ENCODE measurements at places on chromosomes 7 and 10. TPM values are rescaled to one million over a fixed set of nuclear protein-coding genes. Genes with fewer than 3 reads are reported as not detected.

HTR5A gene
- 0.96 TPM for total RNA-seq

TBC1D12 gene
- 44.5 TPM for total RNA-seq

ACTL6B gene
- not detected for total RNA-seq

ABCF2 gene
- 12.8 TPM for total RNA-seq

GRCh38 chr10:65769828-65770227, 1156.0 kb upstream of the LRRTM3 start:
- DNase-seq: no peak

DNA sequence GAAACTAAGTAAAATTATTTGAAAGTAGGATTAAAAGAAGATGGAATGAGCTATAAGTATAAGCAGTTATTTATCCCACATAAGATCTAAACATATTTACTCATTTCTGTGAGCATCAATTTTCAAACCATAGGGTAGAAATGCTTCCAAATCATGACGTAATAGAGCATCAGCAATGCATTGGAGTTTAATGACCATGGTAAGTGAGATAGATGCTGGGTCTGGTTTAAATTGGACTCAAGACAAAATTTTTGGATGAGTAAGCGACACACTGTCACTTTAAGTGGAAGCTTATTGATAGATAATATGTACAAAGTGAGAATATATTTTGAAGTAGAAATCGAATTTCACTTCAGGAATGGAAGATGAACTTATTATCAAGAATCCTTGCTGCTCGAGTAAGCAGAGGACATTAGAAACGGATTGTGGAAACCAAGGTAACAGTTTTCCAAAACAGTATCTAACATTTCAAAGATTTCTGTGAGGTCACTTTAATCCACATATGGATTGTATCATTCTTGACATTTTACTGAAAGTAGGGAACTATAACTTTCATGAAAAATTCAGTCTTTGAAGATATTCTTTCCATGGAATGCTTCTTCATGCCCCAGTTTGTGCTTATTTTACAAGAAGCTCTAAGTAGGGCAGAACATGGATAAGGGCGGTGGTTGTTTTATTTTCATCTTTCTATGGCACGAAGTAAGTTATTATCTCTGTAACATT, 85.8 kb downstream of the AGMO start:
- DNase-seq: peak; percentile 83

DNMBP gene
- 37.6 TPM for total RNA-seq

DNA sequence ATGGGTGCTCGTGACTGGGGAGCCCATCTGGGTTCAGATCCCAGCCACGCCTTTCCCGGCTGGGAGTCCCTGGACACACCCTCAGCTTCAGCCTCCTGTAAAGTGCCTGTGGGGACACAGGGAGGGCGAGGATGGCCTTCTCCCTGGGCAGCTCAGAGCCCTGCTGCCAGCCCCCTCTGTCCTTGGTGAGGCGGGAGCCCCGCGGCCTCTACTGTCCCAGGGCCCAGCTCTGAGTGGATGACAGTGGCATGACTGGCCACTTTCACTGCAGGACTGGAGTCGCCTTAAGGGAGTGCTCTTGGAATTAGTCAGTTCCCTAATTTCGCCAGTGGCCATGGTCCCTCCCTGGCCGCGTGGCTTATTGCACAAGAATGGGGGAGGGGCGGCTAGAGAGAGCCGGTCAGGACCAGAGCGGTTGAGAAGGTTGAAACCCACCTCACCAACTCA, 4.6 kb downstream of the BRI3 start:
- no peak for DNase-seq

- DNase-seq: peak; percentile 81
These were observed 69.0 kb downstream of the CREB5 start for GRCh38 chr7:28481091-28481926.

DNA sequence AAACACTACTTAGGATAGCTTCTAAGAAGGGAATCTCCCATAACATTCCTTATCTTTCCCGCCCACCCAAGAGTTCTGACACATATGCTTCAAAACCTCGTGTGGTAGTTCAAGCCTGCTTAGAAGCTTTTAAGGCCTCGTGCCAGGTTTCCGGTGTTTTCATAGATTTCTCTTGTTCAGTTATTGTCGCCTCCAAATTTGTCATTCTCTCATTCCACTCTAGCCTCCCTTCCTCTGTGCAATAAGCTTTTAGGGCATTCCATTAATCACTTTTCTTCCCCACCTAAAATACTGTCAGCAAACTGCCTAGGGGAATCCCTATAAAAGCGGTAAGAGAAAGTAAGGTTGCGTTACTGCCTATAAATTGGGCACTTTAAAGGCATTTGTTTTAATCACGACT, 718 bp upstream of the BPGM start:
- no peak for DNase-seq

DNA sequence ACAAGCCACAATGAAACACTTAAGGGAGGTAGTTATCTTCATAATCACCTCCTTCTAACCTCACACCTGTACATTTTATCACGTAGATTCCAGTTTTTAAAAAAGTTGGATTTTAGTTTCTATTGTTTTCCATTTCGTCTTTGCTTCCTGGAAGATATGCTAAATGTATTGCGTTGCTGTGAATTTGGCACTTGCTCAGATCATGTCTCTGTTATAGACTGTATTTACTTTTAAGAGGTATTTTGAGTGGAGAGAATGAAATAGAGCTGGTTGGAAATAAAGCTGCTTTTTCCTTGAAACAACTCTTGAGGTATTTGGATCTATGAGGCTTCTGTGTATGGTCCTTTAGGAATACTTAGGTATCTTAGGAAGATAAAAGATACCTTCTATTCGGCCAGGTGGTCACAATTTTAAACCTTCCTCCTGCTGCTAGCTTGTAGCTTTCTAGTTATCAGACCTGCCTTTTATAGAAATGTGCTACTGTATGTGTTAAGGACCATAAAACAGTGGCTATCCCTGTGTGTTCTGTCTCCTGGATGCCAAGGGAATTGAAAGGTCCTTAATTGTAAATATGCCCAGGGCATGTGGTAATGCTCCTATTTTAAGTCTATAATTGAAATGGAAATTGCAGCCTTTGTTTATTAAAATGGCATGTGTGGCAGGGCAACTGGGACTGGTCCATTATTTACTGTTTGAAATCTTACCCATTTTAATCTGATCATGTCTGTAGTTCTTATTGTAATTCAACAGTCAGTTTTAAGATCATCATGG, 147.7 kb downstream of the SND1 start:
- no peak for DNase-seq

DNA sequence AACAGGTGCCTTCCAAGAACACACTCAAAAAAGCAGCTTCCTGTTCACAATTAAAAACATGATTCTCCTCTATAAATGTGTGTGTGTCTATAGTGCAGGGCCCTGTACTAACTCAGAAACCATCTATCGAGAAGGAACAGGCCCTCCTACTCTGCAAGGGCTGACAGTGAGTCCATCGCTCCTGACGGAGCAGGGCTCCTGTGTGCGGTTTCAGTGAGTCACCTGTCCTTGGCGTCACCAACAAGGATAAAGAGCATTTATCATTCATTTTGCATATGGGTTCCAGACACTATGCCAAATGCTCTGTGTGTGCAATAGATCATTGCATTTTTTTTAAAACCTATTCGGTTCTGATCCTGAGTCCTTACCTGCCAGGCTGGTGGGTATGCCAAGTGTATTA, 63.7 kb downstream of the TACC2 start:
- no peak for DNase-seq

- peak; percentile 9 for DNase-seq
These were observed 235.1 kb downstream of the SEMA3E start for GRCh38 chr7:83413831-83414230.

RELN gene
- total RNA-seq: 1.2 TPM

GPR22 gene
- total RNA-seq: 7.0 TPM

DNA sequence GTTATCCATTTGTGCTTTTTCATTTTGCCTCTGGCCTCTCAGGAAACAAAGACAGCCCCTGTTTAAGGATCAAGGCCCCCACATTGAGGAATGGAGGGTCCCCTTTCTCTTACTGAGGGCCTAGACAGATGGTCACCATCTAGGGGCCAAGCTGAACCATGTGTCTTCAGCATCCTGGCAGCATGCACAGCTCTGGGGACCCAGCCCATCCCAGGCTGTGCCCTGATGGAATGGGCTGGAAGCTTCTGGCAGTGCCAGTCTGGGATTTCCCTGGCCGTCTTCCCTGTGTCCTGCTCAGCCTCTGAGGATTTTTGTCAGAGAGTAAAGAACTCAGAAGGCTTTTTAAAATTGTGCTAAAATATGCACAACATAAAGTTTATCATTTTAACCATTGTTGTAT, 116.8 kb downstream of the ITIH5 start:
- DNase-seq: no peak

- DNase-seq: no peak
These were observed 57.1 kb downstream of the SYPL1 start for GRCh38 chr7:106054971-106055532.

DNA sequence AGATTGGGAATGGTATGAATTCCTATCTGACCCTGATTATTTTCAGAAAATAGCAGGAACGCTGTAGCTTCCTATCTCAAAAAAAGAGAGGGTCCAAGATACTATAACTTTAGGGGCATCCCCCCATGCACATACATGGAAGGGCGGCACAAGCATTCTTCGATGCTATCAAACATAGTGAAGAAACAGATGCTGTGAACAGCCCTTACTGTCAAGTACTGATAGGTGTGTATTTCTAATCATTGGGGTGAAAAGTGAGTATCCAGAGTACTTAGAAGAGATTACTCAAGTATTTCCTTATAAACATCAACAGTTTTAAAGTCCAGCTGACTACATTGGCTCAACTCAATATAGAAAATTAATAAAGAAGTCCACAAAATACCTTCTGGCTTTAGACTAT, 17.0 kb upstream of the NUP42 start:
- DNase-seq: no peak

- DNase-seq: no peak
These were observed 51.9 kb upstream of the PIK3AP1 start for GRCh38 chr10:96772196-96772595.

- no peak for DNase-seq
These were observed 1.4 kb downstream of the ITGB1 start for GRCh38 chr10:32956365-32957197.

DNA sequence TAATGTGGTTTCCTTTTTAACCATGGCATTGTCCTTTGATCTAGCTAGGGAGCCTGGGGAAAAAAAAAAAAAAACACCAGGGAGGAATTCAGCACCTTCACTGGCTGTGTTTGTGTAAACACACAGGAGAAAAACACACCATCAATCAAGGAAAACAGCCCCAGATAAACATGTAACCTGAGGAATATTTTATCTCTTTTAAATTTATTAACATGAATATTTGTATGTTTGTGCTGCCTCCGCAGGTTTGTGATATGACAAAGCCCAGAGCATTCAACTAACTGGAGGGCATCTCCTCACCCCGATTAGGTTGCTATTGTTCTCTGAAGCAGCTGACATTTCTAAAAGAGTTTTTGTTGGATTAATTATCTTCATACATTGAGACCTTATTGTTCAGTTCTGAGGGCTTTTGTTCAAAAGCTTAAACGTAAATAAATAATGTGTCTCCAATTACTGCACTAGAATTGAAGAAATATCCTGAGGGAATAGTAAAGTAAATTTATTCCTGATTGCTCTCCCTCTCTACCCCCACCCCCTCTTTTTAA, 89.4 kb upstream of the SEMA3E start:
- no peak for DNase-seq

NPSR1 gene
- total RNA-seq: not detected

TEX47 gene
- total RNA-seq: 1.2 TPM

TFEC gene
- 16.6 TPM for total RNA-seq

- no peak for DNase-seq
These were observed 35.0 kb downstream of the SRI start for GRCh38 chr7:88184848-88185304.

DNA sequence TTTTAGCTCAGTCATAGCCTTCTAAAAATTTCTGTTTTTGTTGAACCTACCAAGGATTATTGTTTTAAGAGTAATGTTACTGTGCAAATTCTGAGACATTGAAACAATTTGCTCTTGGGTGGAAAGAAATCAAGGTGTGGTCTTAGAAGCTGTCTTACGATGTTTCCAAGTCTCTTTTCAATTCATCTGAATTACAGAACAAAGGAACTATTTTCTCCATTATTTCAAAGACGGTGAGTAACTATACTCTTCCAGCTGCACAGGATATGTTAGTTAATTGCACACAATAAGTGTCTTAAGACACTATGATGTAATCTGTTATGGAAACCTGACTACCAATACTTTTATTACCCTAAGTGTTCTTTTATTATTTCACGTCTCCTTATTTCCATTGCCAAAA, 106.8 kb upstream of the POM121L12 start:
- no peak for DNase-seq

GRCh38 chr10:89275383-89275782, 23.8 kb upstream of the LIPA start:
- DNase-seq: peak; percentile 72

DNA sequence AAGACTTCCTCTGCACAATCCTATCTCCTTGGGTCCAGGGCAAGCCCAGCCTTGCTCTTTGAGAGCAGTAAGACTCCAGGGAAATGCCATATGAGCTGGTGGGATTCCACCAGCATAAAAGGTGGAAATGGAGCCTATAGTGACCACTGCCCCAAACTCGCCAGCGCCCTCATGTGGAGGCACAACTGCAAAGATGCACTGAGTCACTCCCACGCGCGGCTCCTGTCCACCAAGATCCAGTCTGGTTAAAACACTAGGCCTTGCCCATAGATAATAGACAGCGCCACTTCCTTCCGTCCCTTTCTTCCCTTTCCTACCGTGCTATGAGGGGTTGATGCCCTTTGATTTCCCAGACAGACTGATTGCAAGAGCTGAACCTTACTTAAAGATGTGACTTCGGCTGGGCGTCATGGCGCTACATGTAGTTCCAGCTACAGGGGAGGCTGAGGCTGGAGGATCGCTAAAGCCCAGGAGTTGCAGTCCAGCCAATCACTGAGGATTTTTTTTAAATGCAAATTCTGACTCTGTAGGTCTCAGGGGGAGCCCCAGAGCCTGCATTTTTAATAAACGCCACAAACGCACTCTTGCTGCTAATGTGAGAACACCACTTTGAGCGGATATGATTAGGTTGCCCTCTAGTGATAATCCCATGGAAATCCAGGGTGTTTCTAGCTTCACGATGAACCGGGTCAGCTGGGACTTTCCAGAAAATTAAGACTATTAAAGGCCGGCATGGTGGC, 136.5 kb downstream of the EPC1 start:
- peak; percentile 9 for DNase-seq

GRCh38 chr10:101495324-101495925, 92.6 kb downstream of the POLL start:
- no peak for DNase-seq

RNF133 gene
- 1.4 TPM for total RNA-seq

- peak; percentile 57 for DNase-seq
These were observed 818.6 kb downstream of the GRID1 start for GRCh38 chr10:85548034-85548433.

CLRN3 gene
- total RNA-seq: not detected

GRCh38 chr10:29785701-29786100, 150.9 kb upstream of the SVIL start:
- no peak for DNase-seq

GPR26 gene
- 0.72 TPM for total RNA-seq
